ENCODE measurements at places on chromosomes 5 and 9.

- no peak for DNase-seq
Observed at GRCh38 chr5:149147676-149148075, 6.4 kb downstream of the ABLIM3 start.

DNA sequence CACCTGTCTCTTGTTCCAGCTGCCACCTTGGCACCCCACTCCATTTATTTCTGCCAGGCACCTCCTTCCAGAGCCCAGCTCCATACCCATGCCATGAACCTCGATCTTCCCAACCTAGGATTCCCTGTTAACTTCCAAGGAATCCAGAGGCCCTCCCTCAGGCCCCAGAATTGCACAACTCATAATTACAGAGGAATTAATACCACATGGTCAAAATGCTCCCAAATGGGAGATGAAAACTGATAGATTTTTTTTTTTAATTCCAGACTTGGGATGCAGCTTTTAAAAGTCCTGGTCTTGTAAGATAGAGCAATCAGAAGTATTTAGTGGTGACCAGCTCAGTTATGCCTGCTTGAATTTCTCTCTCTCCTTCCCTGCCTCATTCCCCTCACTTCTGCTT is 96.2 kb upstream of the CCDC112 start:
- no peak for DNase-seq

GRCh38 chr5:61677220-61677619 is 345.2 kb downstream of the ZSWIM6 start:
- DNase-seq = no peak

DNA sequence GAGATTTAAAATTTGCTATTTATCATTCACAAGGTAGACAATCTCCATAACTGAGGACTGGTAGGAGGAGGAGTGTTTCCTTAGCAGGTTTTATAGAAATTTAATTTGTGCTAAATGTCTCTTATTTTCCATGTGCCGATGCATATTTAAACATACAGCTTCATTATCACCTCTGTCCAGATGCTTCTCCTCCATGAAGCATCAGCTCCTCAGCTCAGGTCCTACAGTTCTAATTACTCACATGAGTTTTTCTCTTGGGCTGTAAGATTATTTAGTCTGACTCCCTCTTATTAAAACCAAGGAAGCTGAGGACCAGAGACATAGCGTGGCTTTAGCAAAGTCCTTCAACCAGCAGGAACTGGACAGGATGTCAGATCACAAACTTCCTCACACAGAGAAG is 300.2 kb upstream of the PANK3 start:
- peak; percentile 42 for DNase-seq

- no peak for DNase-seq
Observed at GRCh38 chr5:169024421-169024820, 276.5 kb downstream of the SLIT3 start.

DNA sequence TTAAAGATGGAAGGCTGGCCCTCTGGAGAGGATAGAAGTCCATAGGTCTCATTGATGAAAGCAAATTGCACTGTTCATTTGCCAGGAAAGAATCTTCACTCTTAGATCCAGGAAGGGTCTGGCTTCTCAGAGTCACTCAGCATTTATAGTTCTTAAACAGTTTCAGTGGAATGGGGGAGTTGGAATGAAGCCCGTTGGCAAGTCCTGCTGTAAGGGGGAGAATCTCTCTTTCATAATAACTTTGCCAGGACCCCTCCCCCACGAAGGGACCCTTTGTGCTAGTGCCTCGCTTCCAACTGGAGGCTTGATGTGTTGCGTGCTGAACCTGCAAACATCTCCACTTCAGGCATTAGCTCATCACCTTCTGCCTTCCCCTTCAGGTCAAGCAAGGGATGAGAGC is 57.1 kb downstream of the ENTREP1 start:
- no peak for DNase-seq

DNA sequence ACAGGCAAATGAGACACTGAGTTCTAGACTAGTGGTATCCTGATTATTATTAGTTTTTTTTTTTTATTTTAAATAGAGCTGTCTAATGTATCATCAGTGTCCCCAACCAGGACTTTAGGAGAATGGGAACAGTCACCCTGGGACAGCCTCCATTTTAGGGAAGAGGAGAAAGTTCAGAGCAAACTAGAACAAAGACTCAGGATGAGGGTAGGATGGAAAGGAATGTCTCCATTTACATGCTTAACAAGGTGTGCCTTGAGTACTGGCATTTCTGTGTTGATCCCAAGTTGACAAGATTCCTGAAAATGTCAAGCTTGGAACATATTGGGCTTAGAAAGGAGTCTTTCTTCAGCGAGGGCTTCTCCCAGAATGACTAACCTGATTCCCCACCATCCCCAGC is 223.5 kb downstream of the ARRDC3 start:
- DNase-seq = no peak

DNA sequence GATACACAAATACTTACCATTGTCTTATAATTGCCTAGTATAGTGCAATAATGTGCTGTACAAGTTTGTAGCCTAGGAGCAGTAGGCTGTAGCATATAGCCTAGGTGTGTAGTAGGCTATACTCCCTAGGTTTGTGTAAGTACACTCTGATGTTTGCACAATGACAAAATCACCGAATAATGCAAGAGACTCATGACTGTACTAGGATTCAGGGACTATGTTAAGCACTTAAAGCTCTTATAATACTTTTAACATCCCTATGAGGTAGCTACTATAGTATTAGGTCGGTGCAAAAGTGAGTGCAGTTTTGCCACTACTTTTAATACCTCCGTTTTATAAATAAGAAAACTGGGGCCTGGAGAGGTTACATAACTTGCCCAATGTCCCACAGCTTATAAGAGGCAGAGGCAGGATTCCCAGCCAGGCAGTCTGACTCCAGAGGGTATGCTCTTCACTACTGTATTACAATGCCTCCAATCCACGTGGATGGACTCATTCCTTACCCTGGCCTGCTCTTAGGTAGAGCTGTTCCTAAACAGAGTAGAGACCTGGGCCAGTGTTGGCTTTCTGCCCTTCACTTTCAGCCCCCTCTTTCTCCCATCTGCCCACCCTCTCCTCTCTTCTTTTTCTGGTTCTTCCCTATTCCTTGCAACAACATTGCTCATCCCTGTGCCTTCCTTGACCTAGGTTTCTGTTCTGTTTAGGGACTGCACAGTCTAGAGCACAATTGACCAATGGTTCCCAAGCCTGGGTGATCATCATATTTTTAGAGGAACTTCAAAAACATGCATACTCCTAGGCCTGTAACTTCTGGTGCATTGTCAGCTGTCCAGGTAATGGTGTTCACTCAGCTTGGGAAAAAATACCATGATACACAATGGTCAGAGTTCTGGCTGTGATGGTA is 114.0 kb downstream of the CARTPT start:
- peak; percentile 13 for DNase-seq

DNA sequence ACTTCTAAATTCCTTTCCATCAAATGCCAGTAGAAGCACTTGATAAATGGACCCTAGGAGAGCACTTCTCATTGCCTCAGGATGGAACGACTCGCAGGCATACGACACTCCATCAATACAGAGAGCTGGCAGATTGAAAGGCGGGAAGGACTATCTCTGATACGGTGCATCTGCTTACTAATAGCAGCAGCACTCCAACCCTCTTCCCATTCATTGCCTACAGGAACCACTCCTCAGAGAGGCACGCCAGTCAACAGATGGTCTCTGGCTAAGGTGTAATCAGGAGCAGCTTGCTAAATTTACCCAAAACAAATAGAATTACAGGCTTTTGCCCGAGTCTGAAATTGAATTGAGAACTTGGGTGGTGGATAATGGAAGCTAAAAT is 168.1 kb downstream of the EFNA5 start:
- no peak for DNase-seq

DNA sequence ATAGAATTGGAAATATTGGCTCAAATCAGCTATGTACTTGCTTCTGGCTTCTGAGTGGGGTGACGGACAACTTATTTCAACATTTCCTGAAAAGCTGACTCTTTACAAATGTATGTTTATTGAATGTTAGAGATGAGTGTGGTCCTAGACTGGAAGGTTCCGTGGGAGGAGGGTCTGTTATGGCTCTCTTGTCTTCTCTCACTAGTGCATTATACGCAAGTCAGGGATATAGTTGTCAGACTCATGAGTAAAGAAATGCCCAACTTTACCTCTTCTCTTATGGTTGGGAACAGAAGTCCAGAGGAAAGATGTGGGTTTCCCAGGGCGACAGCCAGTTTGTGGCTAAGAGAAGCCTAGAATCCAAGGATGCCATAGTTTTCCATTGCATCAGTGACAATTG is 839.3 kb upstream of the WWC1 start:
- DNase-seq = no peak

DNA sequence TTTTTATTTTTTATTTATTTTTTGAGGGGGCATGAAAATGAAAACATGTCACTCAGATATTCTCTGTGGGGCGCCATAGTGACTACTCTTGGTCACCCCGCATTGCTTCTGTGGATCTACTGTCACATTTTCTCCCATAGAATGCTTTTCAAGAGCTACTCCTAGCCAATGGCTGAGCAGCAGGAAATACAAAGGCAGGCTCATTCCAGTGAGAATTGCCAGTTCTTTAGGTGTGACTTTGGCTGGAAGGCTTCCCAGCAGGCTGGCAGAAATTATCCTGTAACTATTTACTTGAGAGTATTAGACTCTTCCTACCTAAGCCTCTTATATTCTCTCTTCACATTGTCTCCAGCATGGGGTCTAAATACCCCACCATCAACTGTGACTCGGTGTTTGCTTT is 21.0 kb upstream of the PTPRD start:
- no peak for DNase-seq

DNA sequence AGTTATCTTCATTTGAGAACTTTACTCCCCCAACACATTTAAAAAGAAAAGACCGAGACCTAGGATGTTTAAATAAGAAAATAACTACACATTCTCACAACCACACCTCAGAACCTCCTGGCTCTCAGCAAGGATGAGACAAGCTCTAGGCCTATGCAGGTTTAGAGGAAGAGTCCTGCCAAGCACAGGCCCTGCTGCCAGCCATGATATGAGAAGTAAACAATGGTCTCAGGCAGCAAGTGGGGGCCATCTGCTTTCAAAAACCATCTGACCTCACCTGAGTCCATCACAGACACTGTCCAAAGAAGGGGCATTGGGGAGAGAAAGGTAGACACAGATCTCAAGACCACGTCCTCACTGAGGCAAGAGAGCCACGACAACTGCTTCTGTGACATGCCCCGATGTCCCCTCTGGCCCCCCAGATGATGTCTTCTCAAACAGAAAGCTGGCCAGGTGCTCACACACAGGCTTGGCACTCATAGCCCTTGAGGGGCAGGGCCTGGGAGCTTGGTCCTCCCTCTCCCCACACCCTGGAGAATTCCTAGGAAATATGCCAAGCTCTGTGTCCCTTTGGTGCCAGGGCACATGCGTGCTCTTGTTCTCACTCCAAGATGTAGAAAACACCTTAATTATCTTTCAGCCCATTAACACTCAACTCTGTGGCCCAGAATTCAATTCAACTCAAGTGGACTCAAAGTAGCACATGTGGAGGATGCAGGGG is 150.4 kb downstream of the FSTL4 start:
- no peak for DNase-seq

DNA sequence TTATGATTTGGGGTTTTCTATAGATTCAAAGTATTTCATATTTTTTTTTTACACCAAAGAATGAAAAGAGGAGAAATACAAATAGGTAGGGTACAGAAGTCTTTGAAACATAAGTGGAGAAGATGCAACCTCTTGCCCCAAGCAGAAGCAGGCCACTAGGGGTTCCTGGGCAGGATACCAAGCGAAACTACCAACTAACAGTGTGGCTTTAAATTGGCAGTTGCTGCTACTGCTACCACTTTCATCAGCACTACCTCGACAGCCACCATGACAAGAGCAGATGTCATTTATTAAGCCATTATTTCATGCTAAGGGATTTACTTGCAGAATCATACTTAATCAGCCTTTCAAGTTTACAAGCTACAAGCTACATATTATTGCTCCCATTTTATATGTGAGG is 288.1 kb downstream of the NR3C1 start:
- DNase-seq = no peak

GRCh38 chr9:95316274-95316673 is 1.2 kb downstream of the FANCC start:
- no peak for DNase-seq

DNA sequence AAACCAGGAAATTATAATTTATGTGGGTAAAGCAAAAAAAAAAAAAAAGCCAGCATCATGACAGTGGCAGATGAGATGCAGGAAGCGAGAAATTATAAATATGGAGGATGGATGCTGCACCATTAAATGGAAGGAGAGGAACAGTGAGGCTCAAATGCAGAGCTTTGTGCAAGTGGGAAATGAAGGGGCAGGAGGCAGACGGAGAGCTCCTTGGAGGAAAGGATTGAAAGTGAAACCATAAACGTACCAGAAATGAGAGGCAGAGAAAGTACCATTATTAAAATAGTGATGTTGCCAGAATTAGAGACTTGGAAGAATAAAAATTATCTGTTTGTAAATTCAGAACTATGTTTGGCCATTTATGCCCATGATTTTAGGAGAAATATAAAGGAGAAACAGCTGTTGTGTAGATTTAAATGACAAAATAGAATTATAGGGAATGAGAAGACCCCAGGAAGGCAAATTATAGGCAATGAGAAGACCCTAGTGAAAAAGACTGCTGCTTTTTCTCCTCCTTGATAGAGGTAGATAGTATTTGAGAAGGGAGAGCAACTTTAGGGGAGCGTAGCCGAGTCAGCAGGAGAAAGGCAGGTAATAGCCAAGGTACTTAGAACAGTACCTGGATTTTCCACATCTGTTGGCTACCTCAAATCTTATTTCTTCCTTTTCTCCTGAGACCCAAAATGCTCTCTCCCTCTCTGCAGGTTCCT is 341.0 kb upstream of the CD180 start:
- no peak for DNase-seq

DNA sequence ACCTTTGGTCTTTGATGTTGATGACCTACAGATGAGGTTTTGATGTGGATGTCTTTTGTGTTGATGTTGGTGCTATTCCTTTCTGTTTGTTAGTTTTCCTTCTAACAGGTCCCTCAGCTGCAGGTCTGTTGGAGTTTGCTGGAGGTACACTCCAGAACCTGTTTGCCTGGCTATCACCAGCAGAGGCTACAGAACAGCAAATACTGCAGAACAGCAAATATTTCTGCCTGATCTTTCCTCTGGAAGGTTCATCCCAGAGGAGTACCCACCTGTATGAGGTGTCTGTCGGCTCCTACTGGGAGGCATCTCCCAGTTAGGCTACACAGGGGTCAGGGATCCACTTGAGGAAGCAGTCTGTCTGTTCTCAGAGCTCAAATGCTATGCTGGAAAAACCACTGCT is 694.5 kb upstream of the CDH6 start:
- no peak for DNase-seq

GRCh38 chr5:11104210-11104609 is 343.2 kb upstream of the DAP start:
- DNase-seq = no peak

GRCh38 chr5:176466245-176466871 is 18.2 kb downstream of the FAF2 start:
- DNase-seq = peak; percentile 57

GRCh38 chr5:142000173-142000572 is 12.7 kb downstream of the GNPDA1 start:
- no peak for DNase-seq

GRCh38 chr5:149504677-149505076 is 46.6 kb downstream of the CSNK1A1 start:
- DNase-seq = no peak

GRCh38 chr5:135034963-135035677 is 1.1 kb upstream of the PITX1 start:
- DNase-seq = no peak

GRCh38 chr5:148899993-148900392 is 73.6 kb downstream of the ADRB2 start:
- no peak for DNase-seq

- DNase-seq = no peak
Observed at GRCh38 chr5:45686620-45687019, 9.6 kb downstream of the HCN1 start.

- DNase-seq = no peak
Observed at GRCh38 chr5:133941456-133942196, 26.8 kb downstream of the C5orf15 start.

Measured in suppressor macrophage (primary cell).